ENCODE measurements at places on chromosomes 4 and X.

GRCh38 chr4:87974856-87975462 lies 555 bp upstream of the SPP1 start:
- DNase-seq, result no peak

DNA sequence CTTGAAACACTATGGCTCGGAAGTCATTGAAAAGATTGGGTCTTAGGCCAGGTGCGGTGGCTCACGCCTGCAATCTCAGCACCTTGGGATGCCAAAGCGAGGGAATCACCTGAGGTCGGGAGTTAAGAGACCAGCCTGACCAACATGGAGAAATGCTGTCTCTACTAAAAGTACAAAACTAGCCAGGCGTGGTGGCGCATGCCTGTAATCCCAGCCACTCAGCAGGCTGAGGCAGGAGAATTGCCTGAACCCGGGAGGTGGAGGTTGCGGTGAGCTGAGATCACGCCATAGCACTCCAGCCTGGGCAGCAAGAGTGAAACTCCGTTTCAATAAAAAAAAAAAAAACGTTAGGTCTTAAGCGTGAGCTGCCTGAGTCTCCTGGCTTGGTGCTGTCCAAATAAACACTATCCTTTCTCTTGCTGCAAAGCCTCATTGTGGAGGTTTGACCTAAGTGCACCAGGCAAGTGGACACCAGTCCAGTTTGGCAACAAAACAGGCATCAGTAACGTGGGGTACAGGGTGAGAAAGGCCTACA lies 185.9 kb downstream of the DHRSX start:
- DNase-seq, result no peak

DNA sequence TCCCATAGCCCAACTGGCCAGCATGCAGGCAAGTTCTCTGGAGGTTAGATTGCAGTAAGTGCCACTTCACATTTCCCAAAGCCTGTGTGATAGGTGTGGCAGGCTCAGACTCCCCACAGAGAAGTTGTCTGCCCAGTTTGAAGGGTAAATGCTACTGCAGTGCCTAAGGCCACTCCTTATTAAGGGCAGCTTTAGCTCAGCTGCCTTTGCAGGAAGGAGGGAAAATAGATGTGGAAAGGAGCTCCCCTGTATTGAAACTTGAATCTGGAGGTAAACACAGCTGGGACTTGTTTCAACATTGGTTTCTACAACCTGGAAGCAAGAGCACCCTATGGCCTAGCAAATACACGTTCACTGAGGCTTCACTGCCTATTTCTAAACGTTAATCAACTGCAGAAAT lies 22.4 kb downstream of the NEXMIF start:
- no peak for DNase-seq

GRCh38 chrX:4110964-4111363 lies 397.5 kb upstream of the PRKX start:
- DNase-seq, result no peak

GRCh38 chrX:123504047-123504446 lies 228.8 kb downstream of the THOC2 start:
- no peak for DNase-seq

DNA sequence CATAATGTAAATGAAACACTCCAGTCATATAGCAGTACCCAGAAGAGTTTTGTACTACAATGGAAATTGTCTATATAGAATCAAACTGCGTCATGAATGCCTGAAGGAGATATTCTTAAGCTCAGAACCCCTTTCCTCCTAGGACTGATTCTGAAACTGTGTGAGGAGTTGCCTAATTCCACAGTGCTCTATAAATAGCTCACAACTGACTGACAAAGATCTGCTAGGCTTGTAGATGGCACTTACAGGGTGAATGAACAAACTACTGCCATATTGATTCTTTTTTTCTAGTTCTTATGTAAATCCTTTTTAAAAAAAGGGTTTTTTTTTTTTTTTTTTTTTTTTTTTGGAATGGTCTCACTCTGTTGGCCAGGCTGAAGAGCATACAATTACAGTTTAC lies 30.1 kb upstream of the UGT2B17 start:
- no peak for DNase-seq

- DNase-seq, result no peak
Measured at GRCh38 chrX:12985331-12985730, 10.4 kb downstream of the TMSB4X start.

GRCh38 chr4:150495550-150495949 lies 86.4 kb upstream of the MAB21L2 start:
- DNase-seq, result no peak

DNA sequence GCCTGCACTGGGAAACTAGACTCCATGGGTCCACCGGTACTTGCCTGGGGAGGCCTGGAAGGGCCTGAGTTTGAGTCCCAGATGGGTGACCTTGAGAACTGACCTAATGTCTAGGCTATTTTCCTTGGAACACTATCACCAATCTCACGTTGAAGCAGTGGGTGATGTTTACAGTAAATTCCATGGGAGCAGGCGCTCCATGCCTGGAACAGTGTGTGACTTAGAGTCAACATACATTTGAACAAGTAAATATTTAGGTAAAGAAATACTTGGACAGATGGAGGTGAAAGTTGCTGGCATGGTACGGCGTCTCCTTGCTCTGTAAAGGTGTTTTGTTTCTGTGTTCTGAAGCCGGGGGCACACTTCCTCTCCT lies 47.5 kb downstream of the TBC1D14 start:
- no peak for DNase-seq

DNA sequence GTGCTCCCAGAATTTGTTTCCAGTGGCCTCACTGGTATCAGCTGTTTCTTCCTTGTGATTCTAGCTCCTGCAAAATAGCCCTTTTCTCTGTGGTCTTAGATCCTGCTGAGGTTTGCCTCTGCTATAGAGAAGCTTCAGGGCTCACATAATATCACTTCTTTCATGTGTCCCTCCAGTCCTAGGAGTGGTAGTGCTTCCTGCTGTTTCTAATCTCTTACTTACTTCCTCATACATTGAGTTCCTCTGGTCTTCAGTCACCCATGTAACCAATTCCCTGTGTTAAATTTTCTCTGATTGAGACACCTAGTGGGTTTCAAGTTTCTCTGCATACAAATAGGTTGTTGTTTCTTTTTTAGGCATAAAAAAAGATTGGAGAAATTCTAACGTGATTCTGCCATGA lies 1567.9 kb downstream of the ARAP2 start:
- no peak for DNase-seq

DNA sequence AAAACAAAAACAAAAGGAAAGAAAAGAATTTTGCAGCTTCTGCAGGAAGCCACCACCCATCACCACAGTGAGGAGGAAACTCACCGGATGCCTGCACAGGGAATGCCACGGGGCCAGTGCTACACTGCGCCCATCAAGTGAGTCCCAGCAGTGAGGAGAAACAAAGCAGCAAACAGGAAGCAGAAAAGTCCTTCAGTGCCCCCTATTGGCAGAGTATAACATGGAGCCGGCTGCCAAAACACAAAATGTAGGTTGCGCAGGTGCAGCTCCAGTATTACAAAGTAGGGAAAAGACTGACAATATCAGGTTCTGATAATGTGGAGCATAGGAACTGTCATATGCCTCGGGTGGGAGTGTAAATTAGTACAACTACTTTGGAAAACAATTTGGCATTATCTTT lies 23.3 kb upstream of the SCML2 start:
- DNase-seq, result no peak

GRCh38 chr4:40305328-40306170 lies 29.6 kb upstream of the CHRNA9 start:
- DNase-seq, result no peak

- DNase-seq, result no peak
Measured at GRCh38 chr4:6892190-6892908, 17.3 kb upstream of the TBC1D14 start.

GRCh38 chr4:962231-963208 lies 10.8 kb downstream of the DGKQ start:
- no peak for DNase-seq

DNA sequence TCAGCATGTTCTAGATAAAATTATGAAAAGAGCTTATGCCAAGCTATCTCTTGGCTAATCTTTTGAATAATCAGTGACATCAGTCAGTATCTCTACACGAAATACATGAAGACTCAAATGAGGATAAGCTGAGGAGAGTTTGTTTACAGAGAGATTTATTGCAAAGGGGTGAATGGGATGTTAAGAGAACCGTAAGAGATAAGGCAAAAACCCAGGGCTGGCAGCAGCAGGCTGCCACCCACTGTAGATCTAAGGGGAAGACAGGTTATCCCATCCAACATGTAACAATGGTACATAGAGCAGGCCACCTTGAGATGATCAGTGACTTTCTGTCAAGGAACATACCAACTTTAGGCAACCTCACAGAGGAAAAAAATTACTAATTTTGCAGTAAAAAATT lies 432.1 kb upstream of the NR3C2 start:
- DNase-seq, result no peak

All from CD4-positive, CD25-positive, alpha-beta regulatory T cell (primary cell).